SK-N-SH (cell line): ENCODE measurements at places on chromosomes 11 and 22. TPM values are rescaled to one million over a fixed set of nuclear protein-coding genes. Genes with fewer than 3 reads are reported as not detected.

Gene GDPD4
- polyA plus RNA-seq = not detected in 2 replicates

Gene CARNS1
- 0.15 and 0.23 TPM in 2 replicates for polyA plus RNA-seq

Gene TNNT3
- not detected in 2 replicates for polyA plus RNA-seq

Gene PLAAT5
- not detected in 2 replicates for polyA plus RNA-seq

Gene ISX
- not detected in 2 replicates for polyA plus RNA-seq

DNA sequence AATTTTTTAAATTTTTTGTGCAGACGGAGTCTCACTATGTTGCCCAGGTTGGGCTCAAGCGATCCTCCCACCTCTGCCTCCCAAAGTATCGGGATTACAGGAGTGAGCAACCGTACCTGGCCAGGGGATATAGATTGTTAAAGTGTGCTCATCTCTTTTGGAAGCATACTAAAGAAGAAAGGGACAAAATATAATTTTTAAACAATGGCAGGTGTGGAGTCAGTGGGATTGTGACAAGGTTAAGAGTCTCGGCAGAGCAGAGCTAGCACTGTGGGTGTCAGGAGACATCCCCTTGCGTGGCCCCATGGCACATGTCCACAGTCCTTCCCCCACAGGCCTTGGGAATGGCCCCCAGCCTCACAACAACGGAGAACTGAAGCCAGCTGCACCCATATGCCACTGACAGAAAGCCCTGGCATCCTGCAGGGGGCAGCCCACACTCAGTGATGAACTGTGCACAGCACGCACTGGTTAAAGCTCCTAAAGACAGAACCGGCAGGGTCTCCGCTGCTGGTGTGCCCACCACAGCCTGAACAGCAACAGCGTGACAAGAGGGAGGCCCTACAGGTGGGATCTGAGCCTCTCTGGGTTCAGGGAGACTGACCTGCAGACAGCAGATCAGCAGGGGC is 29.9 kb downstream of the SERPIND1 start:
- H3K27me3 ChIP-seq = no peaks in the 10 kb centered on the region
- H3K4me1 ChIP-seq = peaks cover 8% of the 10 kb centered on the region; the same call in 1 of the 2 replicates
- no peak overlapping the region for H3K27ac ChIP-seq
- DNase-seq = peak; percentile 71
- H3K4me3 ChIP-seq = no peak overlapping the region

DNA sequence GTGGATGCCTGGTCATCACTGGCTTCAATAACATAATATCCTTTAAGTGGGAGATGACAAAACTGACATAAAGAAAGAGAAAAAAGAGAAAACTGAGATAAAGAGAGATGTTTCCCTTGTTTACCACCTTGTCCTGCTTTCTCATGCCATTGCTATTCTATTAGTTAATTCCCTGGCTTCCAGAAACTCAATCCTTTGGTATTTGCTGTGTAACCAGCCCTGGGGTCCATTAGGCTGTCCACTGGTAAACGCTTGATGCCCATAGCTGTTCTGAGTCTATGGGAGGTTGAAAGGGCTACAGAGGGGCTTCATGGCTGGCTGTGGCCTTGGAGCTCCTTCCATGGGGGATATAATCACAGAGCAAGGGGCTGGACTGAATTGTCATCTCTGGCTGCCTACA is 243.4 kb upstream of the PLET1 start:
- H3K4me1 ChIP-seq = peaks cover 4% of the 10 kb centered on the region; the same call in 1 of the 2 replicates
- H3K36me3 ChIP-seq = no peaks in the 10 kb centered on the region
- no peak overlapping the region for H3K27ac ChIP-seq
- no peaks in the 10 kb centered on the region for H3K27me3 ChIP-seq

GRCh38 chr11:96342961-96343711 is at the start of gene MAML2:
Gene MAML2 (minus strand): TSS chr11:96343195. CDS start chr11:96341895, 1,300 bp downstream.
- H3K27ac ChIP-seq = peak within 1 kb of the TSS; percentile 91
- peak within 1 kb of the TSS; percentile 84 for H3K4me3 ChIP-seq
- peaks cover 15% of the 10 kb centered on the region; the same call in 1 of the 2 replicates for H3K4me1 ChIP-seq
- no peaks in the 10 kb centered on the region for H3K36me3 ChIP-seq

GRCh38 chr22:38874529-38875222 is 2.7 kb upstream of the CBX6 start:
- H3K4me3 ChIP-seq = no peak overlapping the region
- no peaks in the 10 kb centered on the region for H3K4me1 ChIP-seq
- no peak for DNase-seq
- H3K36me3 ChIP-seq = peaks cover 3% of the 10 kb centered on the region; the same call in 1 of the 2 replicates
- H3K27me3 ChIP-seq = no peaks in the 10 kb centered on the region
- H3K27ac ChIP-seq = no peak overlapping the region

- peaks cover 40% of the 10 kb centered on the region for H3K4me1 ChIP-seq
- H3K36me3 ChIP-seq = peaks cover 4% of the 10 kb centered on the region; the same call in 1 of the 2 replicates
- no peak for DNase-seq
- no peak overlapping the region for H3K27ac ChIP-seq
- no peak overlapping the region for H3K4me3 ChIP-seq
These were observed 141.2 kb downstream of the RBFOX2 start for GRCh38 chr22:35887296-35887875.

DNA sequence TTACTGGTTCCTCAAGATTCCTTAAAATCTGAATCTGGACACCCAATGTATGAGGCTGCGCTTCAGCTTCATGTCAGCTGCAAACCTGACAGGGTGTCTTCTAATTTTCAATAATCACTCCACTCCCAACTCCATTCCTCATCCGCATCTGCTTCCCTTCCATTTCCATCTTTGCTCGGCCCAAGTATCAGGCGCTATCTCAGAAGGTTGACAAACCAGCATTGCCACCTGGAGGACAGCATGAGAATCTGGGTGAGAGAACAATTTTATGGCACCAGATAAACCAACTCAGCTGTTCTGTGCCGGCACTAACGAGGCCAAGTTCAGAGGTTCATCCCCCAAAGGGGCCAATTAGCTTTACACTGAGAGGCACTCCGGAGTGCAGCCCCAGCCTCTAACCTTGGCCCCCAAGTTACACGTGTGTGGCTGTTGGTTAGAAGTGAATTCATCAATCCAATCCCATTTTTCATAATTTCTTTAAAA is 79.1 kb upstream of the LMO2 start:
- H3K4me3 ChIP-seq = no peak overlapping the region
- peaks cover 7% of the 10 kb centered on the region; the same call in 1 of the 2 replicates for H3K4me1 ChIP-seq
- DNase-seq = peak; percentile 66
- no peak overlapping the region for H3K27ac ChIP-seq
- peaks cover 14% of the 10 kb centered on the region; the same call in 1 of the 2 replicates for H3K27me3 ChIP-seq

- H3K4me3 ChIP-seq = no peak overlapping the region
- H3K36me3 ChIP-seq = no peaks in the 10 kb centered on the region
- DNase-seq = no peak
- no peak overlapping the region for H3K27ac ChIP-seq
- H3K4me1 ChIP-seq = no peaks in the 10 kb centered on the region
These were observed 234.2 kb downstream of the BLID start for GRCh38 chr11:121881806-121882205.

DNA sequence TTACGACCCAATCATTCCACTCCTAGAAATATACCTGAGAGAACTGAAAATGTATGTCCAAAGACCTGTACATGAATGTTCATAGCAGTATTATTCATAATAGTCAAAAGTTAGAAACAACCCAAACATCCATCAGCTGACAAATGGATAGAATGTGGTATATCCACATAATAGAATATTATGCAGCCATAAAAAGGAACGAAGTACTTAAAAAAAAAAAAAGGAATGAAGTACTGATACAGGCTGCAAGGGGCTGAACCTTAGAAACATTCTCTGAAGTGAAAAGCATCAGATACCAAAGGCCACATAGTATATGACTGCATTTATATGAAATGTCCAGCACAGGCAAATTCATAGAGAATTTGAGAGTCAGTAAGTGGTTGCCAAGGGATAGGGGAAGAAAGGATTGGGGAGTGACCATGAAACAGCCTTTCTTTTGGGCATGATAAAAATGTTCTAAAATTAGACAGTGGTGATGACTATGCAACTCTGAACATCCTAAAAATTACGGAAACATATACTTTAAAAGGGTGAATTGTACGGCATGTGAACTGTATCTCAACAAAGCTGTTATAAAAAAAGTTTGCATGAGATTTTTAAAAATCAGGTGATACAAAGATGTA is 1.8 kb downstream of the TPST2 start:
- no peak for DNase-seq
- H3K4me3 ChIP-seq = no peak overlapping the region
- peaks cover 17% of the 10 kb centered on the region; the same call in 1 of the 2 replicates for H3K4me1 ChIP-seq
- no peak overlapping the region for H3K27ac ChIP-seq

GRCh38 chr11:5992150-5992549 is 5.4 kb upstream of the OR52L1 start:
- H3K4me1 ChIP-seq = no peaks in the 10 kb centered on the region
- no peak overlapping the region for H3K27ac ChIP-seq
- H3K4me3 ChIP-seq = no peak overlapping the region
- no peaks in the 10 kb centered on the region for H3K36me3 ChIP-seq
